GM12865 (cell line): ENCODE measurements at places on chromosomes 5 and 9.

- no peak for DNase-seq
Observed at GRCh38 chr5:102691434-102691833, 63.7 kb upstream of the PAM start.

DNA sequence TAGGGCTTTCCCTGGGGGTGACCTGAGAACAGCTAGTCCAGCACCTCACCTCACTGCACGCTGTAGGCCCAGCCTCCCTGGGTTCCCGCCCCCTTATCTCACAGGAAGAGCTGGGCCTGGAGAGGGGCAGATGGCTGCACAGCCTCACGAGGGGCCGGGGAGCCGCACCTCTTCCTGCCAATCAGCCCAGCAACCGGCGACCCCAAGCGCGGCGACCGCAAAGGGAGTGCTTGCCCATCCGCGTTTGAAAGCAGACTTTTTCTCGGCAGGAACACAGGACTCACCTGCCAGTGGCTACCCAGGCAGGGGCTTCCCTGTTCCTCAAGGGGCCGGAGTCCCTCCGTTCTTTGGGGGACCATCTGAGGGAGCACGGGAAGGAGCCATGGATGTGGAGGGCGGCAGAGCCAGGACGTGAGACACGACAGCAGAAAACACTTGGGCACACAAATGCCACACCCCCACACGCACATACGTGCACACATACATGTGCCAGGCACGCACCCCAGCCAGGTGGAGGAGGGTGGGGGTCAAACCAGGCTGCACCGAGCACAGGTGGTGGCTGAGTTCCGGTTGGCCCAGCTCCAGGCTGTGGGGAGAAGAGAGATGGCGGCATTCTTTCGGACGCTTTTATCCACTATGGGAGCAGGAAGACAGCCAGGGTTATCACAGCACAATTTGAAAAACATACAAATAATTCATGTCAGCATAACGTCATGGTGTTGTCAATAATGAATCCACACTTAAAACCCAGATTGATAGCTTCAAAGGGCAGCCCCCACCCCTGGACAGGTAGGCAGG, 11.3 kb downstream of the TMEM250 start:
- peak; percentile 88 for DNase-seq

DNA sequence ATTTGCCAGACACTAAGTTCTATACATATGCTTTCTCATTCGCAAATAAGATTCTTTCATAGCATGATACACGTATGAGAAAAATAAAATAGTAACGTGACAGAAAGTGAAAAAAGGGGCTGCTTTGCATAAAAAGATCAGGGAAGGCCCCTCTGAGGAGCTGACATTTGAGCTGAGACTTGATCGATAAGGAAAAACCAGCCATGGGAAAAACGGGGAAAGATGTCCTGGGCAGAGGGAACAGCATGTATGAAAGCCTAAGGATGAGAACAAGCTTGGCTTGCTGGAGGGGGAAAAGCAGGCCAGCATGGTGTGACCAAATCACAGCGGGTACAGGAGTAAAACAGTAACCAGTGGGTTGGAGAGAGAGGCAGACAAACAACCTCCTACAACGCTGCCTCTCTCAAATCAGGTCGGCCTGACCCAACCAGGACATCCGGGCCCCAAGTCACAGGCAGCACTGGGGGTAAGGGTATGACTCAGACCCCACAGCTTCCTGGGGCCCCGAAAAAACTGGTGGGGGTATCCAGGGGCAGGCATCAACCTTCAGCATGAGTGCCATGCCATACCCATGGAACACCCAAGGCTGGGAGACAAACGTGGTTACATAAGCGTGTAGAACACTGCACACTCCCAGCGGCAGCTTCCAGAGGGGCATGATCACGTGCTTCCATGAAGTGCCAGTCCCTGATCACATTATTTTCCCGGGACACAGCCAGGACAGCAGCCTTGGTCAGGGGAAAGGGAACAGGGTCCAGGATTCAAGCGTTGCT, 2.2 kb downstream of the TNIP1 start:
- peak; percentile 86 for DNase-seq

DNA sequence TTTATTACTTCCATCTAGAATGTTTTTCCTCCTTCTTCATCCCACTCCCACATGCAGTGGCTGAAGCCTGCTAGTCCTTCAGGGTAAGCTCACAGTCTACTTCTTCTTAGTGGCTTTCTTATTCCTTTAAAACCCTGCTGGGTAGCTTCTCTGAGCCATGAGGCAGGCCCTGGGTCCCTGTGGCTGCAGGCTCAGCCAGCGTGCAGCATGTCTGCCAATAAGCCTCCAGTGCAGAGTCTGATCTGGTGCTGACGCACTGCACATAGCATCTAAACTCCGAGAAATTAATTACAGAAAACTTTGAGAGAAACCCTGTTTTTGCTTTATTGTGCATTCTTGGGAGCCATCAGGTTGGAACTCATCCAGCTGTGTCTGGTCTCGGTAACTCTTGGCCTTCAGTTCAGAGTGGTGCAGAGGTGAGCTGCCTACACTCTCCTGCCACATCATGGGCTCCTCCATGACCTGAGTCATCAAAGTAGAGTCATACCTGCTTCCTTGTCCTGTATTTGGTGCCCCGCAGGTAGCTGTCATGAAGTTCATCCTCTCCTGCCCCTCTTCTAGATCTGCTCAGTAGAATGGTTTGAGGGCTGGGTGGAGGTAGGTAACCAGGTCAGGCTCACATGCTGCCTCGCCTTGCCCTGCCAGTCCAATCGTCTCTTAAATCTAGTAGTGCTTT, 339.4 kb downstream of the KDM4C start:
- no peak for DNase-seq

DNA sequence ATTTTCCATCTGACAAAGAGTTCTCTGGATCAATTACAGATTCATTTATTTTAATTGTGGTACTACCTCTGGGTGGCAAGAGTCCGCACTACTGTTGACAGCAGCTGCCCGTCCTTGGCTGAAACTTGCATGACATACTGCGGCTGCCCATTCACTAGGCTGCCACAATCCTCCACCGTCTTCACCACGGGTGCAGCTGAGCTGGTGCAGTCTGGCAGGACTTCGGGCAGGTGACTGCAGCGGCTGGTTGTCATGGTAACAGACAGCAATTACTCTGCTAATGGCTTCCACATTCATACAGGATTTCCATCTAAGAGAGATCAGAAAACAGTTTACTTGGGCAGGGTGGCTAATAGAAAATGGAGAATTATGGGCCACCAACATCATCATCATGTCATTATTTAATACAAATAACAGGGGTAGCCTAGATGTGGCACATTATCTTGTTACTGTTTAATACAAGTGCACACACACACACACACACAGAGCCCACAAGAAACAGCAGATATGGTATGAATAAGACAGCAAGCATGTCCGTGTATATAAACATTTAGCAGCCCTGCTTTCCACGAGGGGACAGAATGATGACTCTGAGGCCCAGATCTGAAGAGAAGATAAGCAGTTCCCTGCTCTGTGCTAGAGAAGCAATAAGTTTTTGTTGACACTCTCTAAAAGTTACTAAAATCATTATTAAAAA, 112.3 kb downstream of the MARCHF3 start:
- no peak for DNase-seq

DNA sequence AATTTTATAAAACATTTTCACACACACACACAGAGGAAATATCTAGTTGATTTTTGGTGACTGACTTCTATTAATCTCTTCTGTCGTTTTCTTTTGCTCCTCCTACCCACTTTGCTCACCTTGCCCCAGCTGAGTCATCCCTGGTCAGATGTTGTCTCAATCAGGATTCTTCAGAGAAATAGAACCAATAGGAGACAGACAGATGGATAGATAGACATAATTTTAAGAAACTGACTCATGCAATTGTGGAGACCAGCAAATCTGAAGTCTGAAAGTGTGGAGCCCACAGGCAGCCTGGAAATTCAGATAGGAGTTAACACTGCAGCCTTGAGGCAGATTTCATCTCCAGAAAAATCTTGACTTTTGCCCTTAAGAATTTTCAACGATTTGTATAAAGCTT, 37.0 kb upstream of the PIK3R1 start:
- no peak for DNase-seq

DNA sequence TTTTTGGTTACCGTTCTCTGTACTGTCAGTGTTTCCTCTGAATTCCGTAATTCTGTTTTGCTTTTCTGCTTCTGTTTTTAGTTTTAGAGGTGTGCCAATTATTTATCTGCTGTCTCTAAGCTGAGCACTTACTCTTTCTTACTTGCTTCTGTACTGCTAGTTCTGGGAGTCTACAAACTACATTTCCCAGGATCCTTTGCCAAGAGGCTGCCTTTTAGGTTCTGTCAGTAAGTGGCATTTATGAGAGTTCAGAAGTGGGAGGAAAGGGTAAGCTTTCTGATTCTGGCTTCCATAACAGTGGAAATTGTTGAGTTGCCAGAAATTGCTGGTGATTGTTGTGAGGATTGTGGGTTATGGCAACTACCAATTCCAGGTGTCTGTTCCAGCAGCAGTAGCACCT, 102.4 kb downstream of the OSTF1 start:
- no peak for DNase-seq

DNA sequence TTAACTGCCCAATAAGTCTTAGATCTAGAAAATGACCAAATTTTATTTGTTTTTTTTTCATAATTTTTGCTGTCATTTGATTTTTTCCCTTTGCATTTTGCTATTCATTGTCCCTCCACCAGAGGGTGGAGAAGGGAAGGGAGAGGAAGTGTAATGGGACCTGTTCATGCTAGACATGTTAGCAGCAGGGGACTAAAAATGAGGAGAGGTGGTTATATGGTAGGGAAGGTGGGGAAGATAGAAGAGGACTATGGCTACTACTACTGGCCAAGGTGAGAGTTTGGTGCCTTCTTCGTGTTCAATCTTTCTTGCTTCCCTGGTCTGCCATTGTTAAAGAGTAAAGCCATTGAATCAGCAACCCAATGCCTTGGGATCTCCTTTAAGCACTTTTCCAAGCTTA, 6.4 kb downstream of the GRIA1 start:
- peak; percentile 11 for DNase-seq

GRCh38 chr9:79080536-79080935, 491.2 kb upstream of the TLE4 start:
- DNase-seq, result no peak

- DNase-seq, result no peak
Observed at GRCh38 chr5:81854485-81854884, 103.6 kb upstream of the SSBP2 start.

DNA sequence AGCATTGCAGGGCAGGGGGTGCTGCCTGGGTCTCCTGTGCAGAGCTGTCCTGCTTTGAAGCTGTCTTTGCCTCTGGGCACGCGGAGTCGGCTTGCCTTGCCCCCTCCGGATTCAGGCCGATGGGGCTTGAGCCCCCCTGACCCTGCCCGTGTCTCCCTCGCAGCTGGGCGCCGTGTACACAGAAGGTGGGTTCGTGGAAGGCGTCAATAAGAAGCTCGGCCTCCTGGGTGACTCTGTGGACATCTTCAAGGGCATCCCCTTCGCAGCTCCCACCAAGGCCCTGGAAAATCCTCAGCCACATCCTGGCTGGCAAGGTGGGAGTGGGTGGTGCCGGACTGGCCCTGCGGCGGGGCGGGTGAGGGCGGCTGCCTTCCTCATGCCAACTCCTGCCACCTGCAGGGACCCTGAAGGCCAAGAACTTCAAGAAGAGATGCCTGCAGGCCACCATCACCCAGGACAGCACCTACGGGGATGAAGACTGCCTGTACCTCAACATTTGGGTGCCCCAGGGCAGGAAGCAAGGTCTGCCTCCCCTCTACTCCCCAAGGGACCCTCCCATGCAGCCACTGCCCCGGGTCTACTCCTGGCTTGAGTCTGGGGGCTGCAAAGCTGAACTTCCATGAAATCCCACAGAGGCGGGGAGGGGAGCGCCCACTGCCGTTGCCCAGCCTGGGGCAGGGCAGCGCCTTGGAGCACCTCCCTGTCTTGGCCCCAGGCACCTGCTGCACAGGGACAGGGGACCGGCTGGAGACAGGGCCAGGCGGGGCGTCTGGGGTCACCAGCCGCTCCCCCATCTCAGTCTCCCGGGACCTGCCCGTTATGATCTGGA, 2.7 kb downstream of the CEL start:
- DNase-seq, result no peak

- DNase-seq, result no peak
Observed at GRCh38 chr5:138033907-138034306, 1.0 kb upstream of the FAM13B start.

DNA sequence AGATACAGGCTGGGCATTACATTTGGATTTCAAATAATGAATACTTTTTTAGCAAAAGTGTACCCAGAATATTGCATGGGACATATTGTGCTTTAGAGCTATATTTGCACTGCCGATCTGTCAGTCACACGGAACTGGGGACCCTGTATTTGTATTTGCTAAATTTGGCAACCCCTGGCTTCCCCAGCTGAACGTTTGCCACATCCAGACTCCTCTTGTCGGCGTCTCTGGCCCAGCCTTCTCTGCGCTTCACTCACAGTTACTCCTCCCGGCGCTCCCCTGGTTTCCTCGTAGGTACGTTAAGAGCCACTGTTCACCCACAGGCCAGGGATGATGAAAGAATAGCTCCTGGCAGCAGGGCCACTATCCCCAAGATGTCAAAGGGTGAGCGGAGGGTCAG, 58.7 kb downstream of the NSUN2 start:
- no peak for DNase-seq

DNA sequence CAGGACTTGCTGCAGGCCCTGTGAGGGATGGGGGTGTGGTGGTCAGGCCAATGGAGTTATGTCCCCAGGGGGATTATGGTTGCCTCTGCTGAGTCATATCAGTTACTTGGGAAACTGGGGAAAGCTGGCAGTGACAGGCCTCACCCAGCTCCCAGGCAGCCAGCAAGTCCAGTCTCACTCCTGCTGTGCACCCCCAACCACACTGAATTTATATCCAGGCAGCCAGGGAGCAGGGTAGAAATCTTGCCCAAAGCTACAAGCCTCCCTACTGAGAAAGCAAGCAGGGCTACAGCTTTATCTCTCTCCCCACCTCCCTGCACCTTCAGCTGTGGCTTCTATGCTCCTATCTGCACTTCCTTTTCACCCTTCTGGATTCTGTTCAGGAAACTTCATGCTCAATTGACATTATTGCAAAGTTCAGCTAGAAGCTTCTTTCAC, 2076.0 kb upstream of the CDH9 start:
- DNase-seq, result no peak

- DNase-seq, result no peak
Observed at GRCh38 chr5:73135429-73136054, 15.2 kb downstream of the TMEM171 start.

DNA sequence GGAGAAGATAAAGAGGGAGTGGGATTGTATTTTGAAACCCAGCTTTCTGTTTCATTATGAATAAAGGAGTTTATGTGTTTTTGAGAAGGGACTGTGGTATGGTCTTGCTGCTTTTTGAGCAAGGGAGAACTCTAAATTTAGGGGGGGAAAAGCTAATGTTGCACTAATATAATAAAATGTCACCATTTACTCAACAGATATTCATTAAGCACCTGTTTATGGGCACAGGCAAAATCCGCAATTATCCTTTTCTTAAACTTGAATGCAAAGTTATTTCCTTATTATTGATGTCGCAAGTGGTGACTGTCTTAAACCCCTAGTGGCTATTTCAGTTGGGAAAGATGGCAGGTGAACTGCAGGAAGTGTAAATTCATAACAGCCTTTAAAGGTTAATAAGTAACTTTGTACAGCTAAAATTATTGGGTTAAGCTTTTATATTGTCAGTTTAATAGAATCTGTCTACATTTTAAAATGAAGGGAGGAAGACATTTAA, 1.5 kb downstream of the CDC42SE2 start:
- DNase-seq, result peak; percentile 75
